ENCODE measurements at places on chromosomes 5 and 9.

DNA sequence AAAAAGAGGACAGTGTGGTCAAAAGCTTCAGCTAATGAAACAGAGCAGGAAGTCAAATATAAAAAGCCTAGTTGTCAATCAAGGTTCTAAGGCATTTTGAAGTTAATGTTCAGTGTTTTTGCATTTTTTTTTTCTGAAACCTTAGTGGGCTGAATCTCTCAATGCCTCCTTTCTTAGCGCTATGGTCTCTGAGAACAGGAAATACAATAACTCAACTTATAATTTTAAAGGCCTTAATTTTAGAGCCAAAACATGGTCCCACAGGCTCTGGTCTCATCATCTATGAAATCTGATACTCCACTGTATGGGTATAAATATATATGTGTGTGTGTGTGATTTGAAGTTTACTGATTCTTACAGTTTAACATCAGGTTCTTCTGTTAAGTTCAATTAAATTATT lies 63.3 kb upstream of the DPYSL3 start:
- no peak for DNase-seq

- no peak for DNase-seq
These were observed 139.1 kb upstream of the ADRA1B start for GRCh38 chr5:159777049-159777660.

DNA sequence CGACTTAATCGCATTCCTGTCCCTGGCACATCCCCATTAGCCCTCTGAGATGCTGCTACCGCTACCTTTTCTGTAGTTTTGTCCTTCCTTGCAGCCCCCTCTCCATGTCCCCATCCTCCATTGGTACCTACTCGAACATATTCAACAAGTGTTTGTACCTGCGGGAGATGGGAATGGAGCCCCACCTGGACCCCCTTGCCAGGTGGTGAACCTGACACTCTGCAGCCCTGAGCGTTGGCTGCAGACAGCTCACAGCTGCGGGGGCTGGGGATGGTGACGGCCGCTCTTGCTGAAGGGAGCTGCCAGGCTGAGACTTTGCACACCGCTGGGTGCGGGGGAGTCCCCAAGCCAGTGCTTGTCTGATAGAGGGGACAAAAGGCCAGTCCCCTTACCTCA lies 96.3 kb upstream of the DAP start:
- DNase-seq = no peak

GRCh38 chr9:105439428-105439827 lies 8.4 kb upstream of the FSD1L start:
- peak; percentile 49 for DNase-seq

DNA sequence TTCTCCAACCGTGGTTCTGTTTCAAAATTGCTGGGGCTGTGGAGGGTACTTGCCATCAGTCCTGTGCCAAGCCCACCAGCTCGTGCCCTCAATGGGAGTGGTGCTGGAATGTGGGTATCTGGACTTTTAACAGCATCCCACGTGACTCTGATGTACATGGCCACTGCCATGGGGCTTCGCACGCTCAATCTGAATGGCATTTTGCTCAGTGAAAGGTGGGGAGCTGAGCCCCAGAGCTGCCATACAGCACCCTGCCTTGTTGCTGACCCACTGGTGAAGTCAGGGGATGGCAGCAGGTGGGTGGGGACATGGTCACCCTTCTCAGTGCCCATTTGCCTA lies 16.6 kb upstream of the SYNPO start:
- DNase-seq = no peak

GRCh38 chr9:2132484-2133082 lies 117.4 kb downstream of the SMARCA2 start:
- peak; percentile 44 for DNase-seq

GRCh38 chr9:111961575-111961974 lies 65.0 kb downstream of the UGCG start:
- DNase-seq = peak; percentile 23

DNA sequence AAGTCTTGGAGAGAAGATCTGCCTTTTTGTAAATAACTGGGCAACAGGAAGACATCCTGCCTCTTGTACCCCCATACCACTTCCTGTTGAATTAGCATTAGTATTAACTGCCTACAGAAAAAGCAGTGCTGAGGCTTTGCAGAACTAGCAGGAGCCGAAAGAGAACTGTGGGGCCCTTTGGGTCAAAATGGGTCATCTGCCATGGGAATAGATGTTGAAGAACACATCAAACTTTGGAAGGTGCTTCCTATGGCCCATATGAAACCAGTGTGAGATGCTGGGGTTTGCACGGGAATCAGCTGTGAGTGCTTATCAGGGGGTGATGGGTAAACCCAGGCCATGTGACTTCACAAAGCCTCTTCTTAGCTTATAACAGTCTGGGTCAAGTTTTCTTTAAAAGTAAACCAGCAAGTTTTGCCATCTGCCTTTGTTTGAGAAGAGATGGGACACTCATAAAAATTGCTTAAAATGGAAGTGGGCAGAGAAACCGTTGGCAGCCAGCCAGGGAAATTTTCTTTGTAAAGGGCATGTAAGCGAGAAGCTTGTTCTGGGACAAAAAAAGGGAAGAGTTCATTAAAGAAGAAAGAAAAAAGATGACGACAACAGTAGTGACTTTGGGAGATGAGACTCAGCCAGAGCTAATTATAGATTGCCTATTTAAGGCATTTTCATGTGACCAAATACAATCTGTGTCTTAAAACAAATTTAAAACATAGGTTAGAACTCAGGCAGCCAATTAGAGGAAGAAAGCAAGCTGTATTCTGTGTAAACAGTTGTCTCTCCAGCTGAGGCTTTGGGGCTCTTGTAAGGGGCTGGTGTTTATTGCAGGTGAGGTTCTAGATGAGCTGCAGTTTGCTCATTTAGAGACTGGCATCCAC lies 4.4 kb downstream of the SLC25A25 start:
- peak; percentile 99 for DNase-seq

DNA sequence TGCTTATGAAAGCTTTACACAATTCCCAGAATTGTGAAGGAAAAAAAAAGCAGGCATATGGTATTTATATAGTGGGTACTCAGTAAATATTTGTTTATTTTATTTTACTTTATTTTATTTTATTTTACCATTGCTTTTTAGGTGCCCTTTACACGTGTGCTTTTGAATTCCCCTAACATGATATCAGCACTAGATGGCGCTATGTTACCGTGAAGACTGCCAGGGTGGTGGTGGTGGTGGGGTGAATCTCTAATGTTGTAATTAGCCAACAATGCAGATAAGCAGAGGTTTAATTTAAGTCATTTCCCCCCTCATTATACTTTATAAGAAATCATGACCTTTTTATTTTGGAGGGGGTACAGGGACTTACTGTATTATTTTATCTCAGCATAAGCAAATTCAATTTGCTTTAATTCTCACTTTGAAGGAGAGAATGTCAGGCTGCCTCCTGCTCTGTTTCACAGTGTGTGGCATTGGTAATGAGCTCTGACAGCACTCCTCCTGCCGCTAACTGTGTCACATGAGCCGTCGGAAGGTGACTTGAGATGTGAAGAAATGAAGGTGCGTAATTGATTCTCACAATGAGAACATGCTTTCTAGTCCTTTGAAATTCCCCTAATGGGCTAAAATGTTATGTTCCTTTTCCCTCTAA lies 165.6 kb downstream of the YTHDC2 start:
- peak; percentile 52 for DNase-seq

DNA sequence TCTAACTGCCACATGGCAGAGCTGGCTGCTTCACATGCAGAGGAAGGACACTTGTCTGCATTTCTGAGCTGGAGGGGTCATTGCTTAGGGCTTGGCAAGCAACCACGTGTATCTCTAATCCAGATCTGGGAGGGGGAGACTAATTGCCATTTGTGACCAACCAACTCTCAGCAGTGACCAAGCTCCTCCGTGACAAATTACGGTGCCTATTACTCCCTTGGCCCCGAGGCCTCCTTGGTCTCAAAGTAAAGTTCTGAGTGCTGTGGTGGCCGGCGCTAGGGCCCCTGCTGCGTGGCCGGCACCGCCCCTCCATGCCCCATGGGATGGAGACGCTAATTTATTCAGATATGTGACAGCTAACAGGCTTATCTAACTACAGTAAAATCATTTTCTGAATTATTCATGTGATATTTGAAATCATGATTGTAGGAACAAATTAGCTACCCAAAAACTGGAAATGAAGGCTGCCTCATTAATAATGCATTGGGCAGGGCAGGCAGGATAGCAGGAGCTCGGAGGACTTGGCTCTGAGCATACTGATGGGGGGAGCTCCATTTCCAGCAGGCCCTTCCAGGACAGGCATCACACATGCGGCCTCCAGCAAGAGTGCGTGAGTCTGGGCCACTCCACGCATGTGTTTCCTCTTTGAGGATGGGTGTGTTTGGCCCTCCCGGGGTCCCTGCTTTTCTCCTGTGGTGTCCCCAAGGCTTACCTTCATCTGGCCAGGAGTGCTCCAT lies 67.7 kb downstream of the C5orf15 start:
- no peak for DNase-seq

DNA sequence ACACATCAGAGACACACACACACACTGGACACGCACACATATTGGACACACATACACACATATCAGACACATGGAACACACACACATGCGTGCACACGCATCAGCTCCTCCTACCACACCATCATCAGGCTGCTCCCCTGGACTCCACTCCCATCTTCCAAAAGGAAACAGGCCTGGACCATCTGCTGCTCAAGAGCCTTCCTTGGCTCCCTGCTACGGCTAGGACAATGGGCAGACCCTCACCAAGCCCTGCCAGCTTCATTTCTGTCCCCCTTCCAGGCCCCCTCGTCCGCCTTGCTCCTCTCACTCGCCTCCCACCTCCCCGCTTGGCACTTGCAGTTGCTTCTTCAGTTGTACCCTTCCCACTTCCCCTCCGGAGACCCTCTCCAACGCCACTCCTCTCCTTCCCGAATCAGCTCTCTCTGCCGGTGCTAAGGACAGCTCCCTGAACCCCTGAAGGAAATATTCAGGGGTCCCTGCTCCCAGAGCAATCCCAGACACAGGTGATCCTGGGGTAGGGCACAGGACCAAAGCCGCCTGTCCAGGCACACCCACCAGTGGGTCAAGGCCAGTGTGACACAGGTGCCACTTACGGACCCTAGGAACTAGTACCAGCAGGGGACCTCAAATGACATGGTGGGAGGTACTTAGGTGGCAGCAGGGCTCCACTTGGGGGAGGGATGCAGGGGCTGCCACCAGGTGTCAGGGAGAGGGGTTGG lies 12.1 kb upstream of the LAMC3 start:
- no peak for DNase-seq

DNA sequence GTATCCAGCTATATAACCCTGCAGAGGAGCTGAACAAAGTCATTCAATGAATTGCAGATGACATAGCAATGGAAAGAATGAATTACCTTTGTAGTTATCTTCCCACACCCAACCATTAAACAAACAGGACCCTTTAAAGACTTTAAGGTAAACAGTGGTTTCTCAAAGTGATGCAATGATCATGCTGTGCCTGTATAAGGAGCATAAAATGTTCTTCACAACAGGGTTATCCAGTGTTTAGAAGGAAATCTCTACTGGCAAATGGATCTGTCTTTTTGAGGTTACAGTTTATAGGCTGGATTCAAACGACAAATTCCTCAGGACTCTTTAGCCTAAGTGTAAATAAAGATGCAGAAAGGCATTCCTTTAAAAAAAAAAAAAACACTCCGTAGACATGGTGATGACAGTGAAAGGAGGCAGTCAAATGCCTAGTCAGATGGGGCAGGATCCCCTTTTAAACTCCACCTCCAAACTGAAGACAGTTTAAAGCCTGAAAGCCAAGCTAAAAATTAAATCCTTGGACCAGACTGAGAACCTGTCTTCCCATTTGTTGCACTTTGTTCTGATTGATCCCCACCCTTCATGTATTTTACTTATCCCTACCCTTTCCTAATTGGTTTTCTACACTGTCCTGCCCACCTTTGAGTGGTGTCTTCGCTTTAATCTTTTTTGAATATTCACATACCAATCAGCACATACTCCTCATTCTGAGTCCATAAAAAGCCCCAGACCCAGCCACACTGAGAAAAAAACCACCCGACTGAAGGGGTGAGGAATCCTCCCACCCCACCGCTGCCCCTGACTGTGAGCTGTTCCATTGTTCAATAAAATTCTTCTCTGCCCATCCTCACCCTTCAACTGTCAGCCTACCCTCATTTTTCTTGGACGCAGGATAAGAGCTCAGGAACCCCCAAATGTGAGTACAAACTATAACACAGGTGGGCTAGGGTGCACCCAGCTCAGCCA lies 761.3 kb upstream of the DMAC1 start:
- DNase-seq = no peak

- no peak for DNase-seq
These were observed 161.5 kb upstream of the SLC28A3 start for GRCh38 chr9:84502066-84502465.

Data from suppressor macrophage treated with lipopolysaccharide for 1 hour (primary cell).